OCI-LY7 (cell line): ENCODE measurements at places on chromosomes 5 and 9.

GRCh38 chr9:137194388-137194787 is 5.9 kb downstream of the SSNA1 start:
- DNase-seq: no peak

DNA sequence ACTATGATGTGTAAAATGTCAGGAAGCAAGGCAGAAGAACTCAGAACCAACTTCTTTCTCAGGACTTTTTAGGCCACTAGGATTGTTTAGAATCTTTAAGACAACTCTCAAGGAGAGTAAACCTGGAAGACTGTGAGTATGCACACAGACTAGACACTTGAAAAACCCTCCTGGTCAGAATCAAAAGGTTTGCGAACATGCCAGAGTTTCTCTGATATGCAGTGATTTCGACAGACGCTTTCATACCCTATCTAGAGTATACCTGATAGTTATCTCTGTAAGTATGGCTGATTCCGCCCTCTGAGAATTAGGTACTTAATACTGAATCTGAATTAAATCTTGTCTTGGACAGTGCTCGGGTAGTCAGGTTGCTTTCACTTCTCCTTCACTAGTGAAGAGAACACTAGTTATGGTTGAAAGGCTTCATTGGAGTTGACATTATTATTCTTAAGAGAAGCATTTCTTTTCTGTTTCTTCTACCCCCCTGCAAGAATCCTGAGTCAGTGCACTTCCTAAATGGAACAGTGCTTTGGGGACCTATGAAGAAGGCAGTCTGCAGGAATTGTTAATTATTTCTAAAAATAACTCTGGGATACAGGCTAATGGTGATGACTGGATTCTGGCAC is 158.1 kb downstream of the HACD4 start:
- DNase-seq: no peak

- DNase-seq: no peak
These were observed 122.2 kb upstream of the PCA3 start for GRCh38 chr9:76642074-76642473.

DNA sequence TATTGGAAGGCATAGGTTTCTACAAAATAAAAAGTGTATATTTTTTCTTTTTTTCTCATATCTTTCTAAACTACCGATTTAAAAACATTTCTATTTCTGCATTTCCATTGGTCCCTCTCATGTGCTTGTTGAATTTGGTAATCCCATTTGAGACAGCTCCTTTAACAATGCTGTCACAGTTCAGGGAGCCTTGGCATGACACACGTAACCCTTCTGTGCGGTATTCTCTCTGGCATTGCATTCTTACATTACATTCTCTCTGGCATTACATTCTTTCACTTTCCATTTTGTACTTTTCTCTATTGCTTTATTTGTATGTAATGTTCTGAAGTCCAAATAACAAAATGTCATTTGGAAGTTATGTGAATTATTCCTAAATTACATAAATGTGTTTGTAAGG is 150.7 kb upstream of the RASGRF2 start:
- no peak for DNase-seq

GRCh38 chr5:15823398-15823797 is 323.4 kb downstream of the FBXL7 start:
- DNase-seq: no peak

GRCh38 chr5:53480416-53481158 is at the start of gene FST:
TSS of gene FST (plus strand) at chr5:53480629. CDS start at chr5:53480792, 163 bp downstream.
- DNase-seq: no peak

DNA sequence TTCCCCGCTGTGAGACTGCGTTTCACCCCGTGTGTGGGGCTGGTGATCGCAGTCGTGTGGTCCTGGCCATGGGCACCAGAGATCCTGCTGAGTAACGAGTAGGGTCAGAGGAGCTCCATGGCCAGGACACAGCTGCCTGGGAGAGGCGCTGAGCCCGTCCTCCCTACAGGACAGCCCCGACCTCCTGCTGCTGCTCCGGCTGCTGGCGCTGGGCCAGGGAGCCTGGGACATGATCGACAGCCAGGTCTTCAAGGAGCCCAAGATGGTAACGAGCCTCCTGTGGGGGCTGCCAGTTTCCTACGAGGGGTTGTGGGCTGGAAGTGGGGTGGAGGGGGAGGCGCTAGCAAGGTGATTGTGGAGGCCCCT is 11.0 kb downstream of the NELFB start:
- no peak for DNase-seq

DNA sequence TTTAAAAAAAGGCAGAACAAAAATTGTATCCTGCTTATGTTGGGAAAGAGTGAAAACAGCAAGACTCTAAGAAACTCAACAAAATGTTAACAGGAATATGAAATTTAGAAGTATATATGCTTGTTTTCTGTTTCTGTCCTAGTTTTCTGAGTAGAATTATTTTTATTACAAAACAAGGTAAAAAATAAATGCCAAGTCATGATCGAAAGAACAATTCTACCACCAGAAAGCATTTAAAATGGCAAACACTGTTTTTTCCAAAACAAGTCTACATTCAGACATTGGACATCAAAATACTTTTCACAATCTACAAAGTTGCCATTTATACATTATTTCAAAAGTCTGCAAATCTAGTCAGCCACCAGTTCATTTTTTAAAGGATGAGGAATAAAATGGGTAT is 102.6 kb downstream of the TLE1 start:
- DNase-seq: no peak

- no peak for DNase-seq
These were observed 4.5 kb upstream of the MSMP start for GRCh38 chr9:35758475-35759050.

DNA sequence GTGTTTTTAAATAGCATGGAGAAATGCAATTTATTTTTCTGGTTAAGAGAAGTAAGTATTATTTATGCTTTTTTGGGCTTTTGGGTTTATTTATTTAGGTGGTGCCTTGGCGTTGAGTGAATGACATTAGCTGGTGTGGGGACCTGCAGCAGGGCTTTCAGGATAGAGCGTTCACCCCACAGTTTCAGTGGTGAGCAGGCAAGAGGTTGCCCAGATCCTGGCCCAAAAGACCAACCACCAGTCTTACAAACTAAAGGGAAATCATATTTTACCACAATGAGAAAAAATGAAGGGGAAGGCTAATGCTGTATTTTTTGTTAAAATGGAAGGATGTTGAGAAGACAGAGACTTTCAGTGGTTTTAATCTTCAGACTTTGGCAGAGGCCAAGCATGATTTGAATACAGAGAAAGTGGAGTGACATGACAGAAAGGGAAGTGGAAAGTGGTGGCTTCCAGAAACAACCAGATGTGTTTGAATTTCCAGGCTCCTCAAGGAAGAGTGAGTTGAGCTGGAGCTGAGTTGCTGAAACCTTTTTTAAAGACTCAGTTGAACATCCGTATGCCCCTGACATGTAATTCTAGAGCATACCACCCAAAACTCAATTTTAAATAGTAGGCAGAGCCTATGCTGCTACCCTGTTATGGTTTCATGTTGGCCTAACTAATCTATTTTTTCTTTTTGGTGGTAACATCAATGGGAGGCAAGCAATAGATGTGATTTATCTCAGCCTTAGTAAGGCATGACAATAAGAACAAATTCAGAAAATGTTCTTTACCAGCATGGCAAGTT is 94.8 kb downstream of the AOPEP start:
- peak; percentile 8 for DNase-seq

- no peak for DNase-seq
These were observed 61.2 kb upstream of the ZFR start for GRCh38 chr5:32505756-32506155.

DNA sequence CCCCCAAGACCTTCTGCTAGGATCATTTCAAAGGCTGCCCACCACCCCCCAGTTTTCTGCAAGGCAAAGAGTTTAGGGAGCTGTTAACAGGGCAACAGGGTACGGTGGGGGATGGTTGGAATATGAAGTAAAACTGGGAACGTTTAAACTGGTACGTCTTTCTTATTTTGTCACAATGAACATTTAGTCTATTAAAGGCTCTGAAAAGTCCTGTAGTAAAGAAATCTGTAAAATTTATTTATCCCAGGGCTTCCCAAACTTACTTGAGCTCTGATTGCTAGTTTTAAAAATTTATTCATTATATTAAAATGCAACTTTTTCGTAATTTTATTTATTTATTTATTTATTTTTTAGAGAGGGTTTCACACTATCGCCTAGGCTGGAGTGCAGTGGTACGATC is 62.0 kb downstream of the USP20 start:
- DNase-seq: no peak

GRCh38 chr9:26770821-26771220 is 121.8 kb downstream of the CAAP1 start:
- DNase-seq: no peak

DNA sequence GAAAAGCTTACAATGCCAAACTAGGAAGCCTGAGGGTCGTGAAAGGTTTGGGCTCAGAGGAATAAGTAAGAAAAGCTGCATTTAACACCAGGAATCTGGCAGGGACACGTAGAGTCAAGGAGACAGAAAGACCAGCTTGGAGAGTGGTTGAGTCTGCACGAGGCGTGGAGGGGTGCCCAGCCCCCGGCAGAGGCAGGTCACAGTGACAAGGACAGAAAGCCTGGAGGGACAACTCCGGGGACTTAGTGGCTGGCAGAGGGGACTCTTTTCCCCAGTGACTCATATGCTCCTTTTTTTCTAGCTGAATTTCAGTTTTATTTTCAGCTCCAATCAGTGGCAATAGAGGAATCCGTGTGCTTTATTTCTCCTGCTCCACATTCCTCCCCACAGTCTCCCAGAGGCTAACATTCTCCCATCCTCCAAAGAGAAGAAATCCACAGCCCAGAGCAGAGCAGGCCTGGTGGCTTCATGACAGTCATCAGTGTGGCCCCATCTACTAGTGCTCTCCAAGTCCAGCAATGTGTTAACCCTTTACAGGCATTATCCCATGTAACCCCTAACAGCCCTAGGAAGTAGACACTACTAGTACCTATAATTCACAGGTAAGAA is 80.7 kb downstream of the KCNIP1 start:
- DNase-seq: no peak

DNA sequence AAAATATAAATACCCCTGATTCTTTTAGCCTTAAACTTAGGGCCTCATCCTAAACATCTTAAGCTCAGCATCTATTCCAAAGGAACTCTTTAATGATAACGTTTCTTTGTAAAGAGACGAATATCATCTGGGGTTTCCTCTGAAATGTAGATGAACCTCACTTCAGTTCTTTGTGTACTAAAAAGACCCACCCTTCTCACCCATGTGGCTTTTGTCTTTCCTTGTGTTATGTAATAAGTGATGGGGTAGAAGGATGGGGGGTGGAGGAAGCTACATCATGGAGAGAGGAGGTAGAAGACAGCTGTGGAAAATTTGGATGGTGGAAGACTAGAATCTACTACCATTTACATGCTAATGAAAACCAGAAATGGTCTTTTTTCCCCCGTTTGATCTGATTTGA is 111.0 kb downstream of the NDUFS4 start:
- no peak for DNase-seq

GRCh38 chr5:115456056-115456455 is 88.5 kb downstream of the FEM1C start:
- DNase-seq: no peak

GRCh38 chr9:91193087-91193657 is 168.5 kb downstream of the AUH start:
- DNase-seq: peak; percentile 59

DNA sequence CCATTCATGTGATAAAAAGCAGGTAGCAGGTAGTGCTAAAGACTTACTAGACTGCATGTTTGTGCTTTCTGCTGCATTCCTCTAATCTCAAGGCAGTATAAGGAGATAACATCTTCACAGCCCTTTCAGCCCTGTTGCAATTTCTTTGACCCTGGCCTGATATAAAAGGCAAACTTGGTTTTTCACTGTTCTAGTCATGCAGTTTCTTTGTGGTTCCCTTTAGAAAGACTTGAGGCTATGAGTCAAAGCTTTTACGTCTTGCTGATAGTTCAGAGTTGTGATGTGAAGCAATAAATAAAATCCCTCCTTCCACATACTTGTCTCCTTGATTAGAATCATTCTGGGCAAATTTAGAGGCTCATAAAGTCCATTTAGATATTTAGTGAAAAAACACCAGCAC is 88.6 kb upstream of the CDKN2B start:
- DNase-seq: no peak

GRCh38 chr5:157485340-157485739 is 25.3 kb downstream of the NIPAL4 start:
- no peak for DNase-seq

DNA sequence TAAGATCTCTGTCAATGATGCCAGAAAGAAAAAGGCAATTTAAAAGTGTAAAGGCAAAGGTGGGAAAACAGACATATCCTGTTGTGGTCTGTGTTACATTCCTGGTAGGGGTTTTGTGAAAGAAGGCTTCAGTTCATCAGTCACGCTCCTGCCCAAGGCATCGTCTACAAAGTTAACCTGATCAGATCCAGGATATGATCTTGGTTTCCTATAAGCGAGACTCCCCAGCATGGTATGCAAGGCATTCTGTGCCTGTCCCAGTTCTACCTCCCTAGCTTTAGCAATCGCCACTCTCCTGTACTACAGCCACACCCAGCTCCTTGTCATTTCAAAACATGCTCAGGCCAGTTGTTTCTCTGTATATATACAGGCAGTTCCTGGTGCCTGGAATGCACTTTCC is 58.0 kb upstream of the PTPN3 start:
- no peak for DNase-seq

DNA sequence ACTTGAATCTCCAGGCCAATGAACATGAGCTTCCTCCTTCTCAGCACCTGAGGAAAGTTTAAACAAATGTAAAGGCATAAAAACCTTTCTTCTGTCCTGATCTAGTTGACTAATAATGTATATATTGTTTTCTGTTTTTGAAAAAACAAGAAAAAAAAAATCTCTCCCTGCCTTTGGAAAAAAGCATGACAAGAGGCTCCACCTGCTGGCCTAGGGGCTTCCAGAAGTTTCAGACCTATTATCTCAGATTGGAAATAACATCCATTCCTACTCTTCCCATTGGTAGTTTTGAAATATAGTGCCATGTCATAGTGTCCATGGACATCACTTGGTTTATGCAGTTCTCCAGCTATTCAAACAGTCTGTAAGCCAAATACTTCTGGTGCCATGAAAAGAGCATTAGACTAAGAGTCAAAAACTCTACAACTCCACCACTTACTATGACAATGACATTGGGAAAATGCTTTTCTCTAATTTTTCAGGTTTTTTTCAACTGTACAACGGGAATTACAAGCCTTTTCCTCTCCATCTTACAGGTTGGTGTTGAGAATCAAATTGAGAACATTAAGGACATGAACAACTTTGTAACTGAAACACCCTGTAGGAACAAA is 409.6 kb upstream of the MPDZ start:
- no peak for DNase-seq

GRCh38 chr9:130137081-130137640 is 35.0 kb upstream of the NCS1 start:
- no peak for DNase-seq

DNA sequence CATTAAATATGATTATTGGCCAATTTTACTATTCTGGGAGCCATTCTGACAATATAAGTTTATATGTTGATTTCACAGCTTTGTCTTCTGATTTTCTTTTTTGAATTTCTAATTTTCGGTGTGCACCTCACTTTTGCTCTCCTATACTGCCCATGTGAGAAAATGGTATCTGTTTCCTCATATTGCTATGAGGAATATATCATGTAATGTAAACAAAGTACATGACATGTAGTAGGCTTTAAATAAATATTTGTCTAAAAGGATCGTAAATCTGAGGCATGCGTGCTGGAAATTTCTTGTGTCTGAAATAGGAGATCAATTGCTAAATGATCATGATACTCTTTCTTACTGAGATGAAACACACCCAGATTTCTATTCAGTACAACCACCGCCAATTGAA is 119.9 kb downstream of the ZDHHC21 start:
- DNase-seq: no peak
